ENCODE measurements at places on chromosomes 1 and 21. TPM values are rescaled to one million over a fixed set of nuclear protein-coding genes. Genes with fewer than 3 reads are reported as not detected.

DNA sequence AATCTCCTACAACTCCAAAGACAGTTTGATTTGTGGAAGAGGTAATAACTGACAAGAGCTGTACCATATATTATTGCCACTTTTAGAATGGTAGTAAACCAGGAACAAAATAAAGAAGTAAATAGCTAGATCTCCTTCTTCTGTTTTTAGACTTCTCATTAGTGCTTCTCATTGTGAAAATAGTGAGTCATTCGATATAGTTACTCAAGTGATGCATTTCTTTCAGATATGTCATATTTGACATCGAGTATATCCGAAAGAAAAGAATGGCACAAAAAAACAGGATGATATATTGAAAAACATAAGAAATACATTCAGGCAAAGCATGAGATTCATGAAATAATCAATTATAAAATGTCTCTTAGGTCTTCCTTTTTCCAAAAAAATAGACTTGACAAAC is 1346.1 kb downstream of the BRINP3 start:
- DNase-seq: no peak

GRCh38 chr1:47661040-47661439 is 223.2 kb downstream of the FOXD2 start:
- DNase-seq: no peak

DNA sequence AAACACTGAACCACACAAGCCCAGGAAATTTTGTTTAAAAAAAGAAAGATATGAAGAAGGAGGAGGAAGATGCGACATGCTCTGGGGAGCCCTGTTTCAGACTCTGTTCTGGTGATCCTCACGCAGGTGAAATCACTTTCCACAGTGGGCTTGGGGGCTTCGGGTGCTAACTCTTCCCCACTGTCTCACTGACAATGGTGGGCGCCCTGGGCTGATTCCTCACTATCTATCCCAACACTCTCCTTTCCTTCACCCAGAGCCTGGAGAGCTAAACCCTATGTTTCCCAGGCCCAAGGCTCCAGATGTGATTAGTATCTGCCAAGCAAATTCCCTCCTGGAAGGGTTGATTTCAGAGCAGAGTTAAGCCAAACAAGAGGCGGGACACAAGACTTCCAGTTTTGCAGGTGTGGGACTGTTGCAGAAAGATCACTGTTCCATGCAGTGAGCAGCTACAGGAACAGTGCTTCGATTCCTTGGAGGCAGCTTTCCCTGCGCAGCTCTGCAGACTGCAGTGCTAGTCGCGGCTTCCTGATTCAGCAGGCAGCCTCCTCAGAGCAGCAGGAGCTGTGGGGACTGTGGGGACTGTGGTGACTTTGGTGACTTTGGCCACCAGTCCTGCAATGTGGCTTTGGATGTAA is 168.3 kb downstream of the RHOU start:
- DNase-seq: no peak

The MEGF6 gene
- polyA plus RNA-seq: 8.6 TPM

Measured in left kidney (tissue), 8 donors.